Stimulated activated CD4-positive, alpha-beta T cell treated with anti-CD3 and anti-CD28 coated beads, Interleukin-2, amount 100 ng/mL, for 4 hours (primary cell): ENCODE measurements at places on chromosomes 2 and 18.

DNA sequence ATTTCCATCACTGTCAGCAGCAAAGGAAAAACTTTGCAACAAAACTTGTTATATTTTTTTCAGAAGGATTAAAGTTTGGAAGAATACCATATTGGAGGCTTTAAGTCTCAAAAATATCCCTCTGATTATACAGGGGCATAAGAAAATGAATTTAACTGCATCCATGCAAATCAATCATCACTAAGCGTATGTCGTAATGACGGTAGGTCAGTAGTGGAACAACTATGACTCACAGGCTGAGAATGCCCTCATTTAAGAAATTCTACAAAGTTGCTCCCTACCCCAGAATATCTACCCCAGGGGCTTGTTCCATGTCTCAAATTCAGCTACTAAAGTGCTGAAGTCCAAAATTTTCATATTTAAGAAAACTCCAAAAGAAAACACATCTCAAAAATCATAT lies 12.5 kb upstream of the NAB1 start:
- no peak for DNase-seq

DNA sequence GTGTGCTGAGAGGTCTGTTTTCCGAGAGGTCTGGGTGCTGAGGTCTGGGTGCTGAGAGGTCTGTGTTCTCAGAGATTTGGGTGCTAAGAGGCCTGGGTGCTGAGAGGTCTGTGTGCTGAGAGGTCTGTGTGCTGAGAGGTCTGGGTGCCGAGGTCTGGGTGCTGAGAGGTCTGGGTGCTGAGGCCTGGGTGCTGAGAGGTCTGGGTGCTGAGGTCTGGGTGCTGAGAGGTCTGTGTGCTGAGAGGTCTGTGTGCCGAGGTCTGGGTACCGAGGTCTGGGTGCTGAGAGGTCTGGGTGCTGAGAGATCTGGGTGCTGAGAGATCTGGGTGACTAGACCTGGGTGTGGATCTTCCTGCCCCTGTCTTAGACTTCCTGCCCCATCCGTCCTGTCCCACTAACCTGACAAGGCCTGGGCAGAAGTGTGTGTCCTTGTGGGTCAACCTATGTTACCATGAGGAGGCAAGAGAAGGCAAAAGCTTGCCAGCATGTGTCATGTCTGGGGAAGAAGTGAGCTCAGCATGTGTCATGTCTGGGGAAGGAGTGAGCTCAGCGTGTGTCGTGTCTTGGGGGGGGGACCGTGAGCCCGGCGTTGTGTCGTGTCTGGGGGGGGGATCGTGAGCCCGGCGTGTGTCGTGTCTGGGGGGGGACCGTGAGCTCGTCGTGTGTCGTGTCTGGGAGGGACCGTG lies 69.3 kb downstream of the KCNG2 start:
- no peak for DNase-seq

DNA sequence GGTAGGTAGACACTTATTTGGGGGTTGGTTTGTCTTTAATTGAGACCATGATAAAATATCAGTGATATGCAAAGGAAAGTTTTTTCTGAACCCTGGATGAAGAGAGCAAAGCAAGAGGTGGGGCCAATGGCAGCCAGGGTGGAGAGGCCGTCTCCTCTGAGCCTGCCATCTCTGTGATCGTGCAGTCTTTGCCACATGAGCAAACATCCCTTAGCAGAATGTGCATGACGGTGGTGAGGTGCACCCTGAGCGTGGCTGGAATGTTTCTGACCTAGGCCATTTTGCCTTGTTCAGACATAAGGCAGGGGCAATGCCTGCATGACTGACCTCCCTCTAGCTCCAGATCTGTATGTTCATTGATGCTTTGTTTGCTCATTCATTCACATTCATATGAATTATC lies 6.0 kb downstream of the NCK2 start:
- DNase-seq = no peak

- no peak for DNase-seq
These were observed 776.8 kb downstream of the CCDC85A start for GRCh38 chr2:56960581-56960980.

DNA sequence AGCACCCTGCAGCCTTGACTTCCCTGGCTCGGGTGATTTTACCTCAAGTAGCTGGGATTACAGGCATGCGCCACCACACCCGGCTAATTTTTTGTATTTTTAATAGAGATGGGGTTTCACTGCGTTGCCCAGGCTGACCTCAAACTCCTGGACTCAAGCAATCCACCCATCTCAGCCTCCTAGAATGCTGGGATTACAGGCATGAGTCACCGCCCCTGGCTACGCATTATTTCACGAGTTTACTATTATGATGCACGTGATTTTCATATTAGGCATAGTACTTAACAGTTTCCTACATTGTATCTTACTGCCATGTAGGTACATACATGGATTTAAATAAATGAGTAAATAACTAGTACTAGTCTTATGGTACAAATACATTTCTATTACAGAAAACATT lies 4.4 kb downstream of the DYNC2LI1 start:
- DNase-seq = no peak

DNA sequence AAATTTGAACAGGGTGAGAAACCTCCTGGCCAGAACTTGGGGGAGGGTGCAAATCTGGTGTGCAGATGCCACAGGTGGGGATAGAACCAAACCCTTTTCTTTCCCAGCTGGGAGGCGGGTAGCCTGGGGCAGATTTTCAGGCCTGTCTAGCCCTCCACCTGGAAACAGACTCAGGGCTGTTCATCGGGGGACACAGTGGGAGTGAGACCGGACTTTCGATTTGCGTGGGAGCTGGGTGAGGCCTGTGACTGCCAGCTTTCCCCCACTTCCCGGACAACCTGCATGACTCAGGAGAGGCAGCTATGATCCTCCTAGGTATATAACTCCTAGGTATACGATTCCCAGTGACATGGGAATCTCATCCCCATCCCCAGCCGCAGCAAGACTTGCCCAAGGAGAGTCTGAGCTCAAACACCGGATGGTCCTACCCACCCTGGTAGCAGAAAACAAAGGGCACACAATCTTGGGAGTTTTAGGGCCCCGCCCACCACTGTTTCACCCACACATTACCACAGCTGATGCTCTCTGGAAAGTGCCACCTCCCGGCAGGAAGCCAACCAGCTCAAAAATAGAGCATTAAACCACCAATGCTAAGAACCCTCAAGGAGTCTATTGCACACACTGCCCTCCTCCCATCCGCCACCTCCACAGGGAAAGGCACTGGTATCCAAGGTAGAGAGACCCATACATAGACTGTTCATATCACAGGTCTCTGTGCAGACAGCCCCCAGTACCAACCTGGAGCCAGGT lies 92.5 kb downstream of the BARD1 start:
- no peak for DNase-seq

DNA sequence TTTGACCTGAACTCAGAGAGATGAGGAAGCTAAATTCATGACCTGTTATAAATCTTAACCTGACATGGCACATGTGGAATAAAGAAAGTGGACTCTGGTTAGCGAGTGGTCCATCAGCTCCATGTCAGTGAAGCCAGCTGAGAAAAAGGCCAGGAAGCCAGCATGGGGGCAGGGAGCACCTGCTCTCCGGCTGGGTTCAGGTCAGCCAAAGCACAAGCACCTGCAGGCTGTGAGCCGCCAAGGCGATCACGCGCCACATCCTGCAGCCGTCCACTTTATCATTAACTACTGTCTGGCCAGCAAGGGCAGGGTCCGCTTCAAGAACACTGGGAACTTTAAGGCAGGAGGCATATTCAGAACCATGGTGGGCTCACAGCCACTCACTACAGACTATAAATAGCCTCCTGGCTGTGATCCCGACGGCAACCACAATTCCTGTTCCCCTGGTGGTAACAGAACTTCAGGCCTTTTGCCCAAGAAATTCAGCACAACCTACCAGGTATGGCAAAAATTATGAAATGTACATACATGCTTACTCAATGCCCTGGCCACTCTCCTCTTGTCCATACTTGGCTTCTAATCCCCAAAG lies 35.5 kb downstream of the ACVR1 start:
- no peak for DNase-seq

GRCh38 chr2:106176446-106177099 lies 17.5 kb downstream of the UXS1 start:
- DNase-seq = no peak

- DNase-seq = no peak
These were observed 21.0 kb downstream of the SPOPL start for GRCh38 chr2:138522556-138522955.

GRCh38 chr18:25604196-25604893 lies 252.4 kb upstream of the ZNF521 start:
- no peak for DNase-seq

DNA sequence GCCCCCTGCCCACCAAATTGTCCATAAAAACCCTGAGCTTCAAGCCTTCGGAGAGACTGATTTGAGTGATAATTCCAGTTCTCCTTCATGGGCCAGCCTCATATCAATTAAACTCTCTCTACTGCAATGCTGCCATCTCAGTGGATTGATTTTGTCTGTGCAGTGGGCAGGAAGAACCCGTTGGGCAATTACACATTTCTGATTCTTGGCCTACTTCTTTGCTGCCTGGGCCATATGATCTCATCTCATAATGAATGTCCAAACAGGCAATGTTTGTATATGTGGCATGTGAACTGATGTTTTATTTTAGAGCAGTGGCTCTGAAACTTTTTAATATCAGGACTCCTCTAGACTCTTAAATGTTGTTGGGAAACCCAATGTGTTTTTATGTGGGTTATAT lies 101.2 kb upstream of the SLC38A11 start:
- DNase-seq = no peak

GRCh38 chr2:198321522-198322088 lies 517.2 kb downstream of the PLCL1 start:
- no peak for DNase-seq

DNA sequence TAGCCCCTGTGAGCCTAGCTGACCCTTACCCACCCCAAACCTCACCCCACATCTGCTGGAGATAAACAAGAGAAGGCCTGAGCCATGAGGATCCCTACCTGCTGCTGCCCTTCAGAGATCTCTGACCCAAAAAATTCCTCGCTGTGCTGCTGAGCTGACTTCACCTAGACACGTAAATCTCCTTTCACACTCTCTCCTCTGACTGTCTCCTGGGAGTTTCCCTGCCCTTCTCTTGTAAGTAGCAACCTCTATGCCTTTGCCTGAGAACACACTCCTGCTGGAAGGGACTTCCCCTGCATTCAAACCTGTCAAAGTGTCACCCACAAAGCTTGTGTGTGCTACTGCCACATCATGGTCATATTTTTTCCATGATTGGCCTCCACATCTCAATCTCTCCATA lies 134.2 kb upstream of the NOL4 start:
- DNase-seq = no peak

- DNase-seq = no peak
These were observed 615.8 kb upstream of the SYT4 start for GRCh38 chr18:43893001-43893637.

DNA sequence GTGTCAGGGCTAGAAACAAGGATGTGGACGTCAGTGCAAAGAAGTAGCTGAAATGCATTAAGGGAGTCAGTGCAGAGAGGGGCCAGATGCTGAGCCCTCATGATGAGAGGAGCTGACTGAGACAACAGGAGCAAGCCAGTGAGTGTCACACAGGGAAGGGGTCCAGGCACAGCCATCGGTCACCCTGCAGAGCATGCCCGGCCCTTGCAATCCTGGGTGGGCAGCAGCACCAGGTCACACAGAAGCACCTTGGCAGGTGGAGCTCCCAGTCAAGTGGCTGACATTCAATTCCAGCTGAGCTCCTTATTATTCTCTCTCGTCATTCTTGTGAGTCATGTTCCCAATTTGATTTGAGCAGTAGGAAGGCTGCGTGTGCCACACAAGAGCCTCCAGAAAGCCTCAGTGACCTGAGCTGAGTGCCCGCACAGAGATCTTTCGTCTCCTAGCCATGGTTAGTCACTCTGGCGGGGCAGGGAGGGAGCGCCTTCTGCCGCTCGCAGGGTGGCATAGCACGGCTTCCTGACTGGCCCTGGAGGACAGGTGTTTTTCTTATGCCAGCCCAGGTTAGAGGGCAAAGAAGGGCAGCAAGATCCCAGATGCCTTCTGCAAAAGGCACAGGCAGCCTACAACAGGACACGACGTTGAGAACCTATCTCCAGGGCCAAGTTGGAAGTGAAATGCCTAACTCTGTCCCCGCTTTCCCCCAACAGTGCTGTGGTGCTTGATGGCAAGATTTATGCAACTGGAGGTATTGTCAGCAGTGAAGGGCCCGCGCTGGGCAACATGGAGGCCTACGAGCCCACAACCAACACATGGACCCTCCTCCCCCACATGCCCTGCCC lies 220.9 kb downstream of the ATAD2B start:
- DNase-seq = no peak

- no peak for DNase-seq
These were observed 17.2 kb upstream of the ATG16L1 start for GRCh38 chr2:233234264-233234663.

DNA sequence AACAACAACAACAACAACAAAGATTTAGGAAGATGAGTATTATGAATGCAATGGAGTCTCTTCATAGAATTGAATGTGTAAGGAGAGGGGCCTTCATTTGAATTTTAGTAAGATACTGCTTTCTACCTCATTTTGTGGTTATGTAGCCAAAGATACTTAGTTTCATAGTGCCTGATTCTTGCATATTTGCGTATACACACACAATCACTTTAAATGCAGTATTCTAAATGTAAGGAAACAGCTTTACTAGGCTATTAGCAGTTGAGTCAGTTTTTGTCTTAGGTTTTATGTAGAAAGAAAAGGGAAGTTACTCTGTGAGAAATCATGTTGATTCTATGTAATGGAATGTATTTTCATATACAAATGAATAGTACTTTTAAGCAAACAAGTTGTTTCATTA lies 80.5 kb downstream of the HAUS1 start:
- no peak for DNase-seq

GRCh38 chr2:64237266-64237665 lies 93.0 kb upstream of the PELI1 start:
- no peak for DNase-seq

GRCh38 chr2:100900156-100900795 lies 80.3 kb downstream of the NPAS2 start:
- no peak for DNase-seq

DNA sequence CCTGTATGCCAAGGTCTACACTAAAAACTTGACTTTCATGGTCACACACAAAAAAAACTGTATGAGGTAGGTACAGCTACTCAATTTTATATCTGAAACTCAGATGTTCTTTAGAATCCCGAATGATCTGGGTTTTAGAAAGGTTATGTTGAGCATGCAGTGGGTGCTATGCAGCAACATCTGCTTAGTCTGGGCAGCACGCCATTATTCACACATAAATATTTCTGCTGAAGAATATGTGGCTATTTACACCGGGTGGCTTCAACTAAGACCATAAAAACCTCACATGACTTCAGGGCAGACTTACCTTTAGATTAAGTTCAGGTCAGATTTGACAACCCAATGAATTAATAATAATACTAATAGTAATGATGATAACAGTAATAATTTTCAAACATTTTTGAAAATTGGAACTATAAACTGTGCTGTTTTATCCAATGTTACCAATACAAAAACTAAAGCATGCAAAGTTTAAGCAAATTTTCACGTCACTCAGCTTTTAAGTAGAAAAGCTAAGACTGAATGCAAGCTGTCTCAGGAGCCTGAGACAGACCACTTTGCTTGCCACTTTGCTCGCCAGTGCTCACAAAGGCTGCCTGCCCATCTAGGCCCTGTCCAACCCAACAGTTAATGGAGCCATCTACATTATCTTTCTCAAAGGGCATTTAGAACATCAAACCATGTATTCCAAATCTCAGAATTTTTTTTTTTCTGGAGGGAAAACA lies 292.0 kb downstream of the CNTNAP5 start:
- DNase-seq = no peak
